ENCODE measurements at places on chromosomes 12 and 14.

GRCh38 chr12:10397296-10397695 is 7.5 kb upstream of the KLRK1 start:
- DNase-seq: no peak

DNA sequence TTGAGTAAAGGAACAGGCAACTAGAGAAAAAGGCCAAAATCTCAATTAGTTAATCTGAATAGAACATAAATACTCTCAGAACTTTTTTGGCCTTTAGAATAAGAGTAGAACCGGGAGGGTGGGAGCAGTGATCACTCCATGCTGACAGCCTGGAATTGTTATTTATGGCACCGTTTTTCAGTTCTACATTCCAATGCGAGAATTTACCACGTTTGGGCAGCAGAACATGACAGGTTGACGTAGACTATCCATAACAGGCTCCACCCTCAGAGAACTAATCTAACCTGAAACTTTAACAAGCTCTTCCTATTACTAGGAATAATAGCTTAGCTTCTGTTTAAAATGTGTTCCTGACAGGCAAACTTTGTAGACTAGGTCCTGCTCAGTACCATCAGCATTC is 379.1 kb downstream of the SEC23A start:
- no peak for DNase-seq

DNA sequence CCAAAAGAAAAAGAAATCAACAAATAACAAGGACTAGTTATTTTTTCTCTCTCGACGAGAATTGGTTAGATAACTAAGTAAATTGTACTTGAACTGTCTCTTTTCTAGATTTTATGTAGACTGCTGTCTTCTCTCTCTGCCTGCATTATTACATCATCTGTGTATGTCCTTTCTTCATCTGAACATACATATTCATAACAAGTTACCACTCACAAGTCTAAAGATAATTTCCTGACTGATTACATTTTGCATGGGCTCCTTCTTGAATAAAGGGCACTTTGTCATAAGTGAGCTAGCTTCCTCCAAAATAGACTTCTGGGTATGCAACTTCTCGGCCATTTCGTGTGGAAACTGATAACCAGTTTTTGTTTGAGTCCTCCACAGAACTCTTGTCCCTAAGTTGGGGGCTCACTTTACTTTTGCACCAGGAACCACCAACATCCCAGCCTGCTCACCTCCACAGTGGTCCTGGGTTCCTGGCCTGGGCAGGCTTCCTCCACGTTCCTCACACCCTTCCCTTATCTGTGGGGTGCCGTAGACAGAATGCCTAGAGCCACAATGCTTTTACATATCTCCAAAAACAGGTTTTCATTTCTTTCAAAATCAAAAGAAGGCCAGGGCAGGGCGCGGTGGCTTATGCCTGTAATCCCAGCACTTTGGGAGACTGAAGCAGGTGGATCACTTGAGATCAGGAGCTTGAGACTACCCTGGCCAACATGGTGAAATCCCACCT is 6.2 kb upstream of the DDX47 start:
- DNase-seq: no peak

DNA sequence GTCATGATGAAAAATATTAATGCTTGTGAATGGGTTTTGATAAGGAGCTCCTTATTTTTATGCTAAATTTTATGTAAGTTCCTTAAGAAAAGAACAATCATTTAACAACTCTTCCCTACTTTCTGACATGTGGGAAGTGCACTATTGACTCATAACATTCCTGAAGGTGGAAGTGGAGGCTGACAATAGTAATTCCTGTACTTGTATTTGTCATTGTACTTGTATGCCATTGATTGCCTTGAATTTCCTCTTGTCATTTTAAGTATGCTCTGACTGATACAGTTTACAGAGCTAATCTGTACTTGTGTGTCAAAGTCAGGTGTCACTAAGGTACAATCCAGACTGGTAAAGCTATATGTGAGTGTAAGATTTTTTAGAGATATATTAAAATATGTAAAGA is 440.0 kb downstream of the SLC16A7 start:
- DNase-seq: no peak

DNA sequence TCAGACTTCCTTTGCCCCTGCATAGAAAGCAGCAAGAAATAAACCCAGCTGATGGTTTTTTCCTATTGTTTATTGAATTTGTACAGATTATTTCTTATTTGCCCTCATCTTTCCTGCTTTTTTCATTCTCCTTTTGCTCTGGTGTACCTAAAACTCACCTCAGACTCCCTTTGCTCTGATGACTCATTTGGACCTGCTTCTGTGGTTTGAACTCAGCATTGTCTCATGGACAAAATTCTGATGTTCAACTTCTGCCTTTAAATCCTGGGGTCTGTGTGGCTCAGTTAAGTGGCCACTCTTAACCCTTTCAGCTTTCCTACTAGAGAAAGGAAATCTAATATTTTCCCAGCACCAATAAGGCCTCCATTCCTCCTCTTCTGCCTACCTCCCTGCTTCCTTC is 3.5 kb upstream of the SENP1 start:
- no peak for DNase-seq

DNA sequence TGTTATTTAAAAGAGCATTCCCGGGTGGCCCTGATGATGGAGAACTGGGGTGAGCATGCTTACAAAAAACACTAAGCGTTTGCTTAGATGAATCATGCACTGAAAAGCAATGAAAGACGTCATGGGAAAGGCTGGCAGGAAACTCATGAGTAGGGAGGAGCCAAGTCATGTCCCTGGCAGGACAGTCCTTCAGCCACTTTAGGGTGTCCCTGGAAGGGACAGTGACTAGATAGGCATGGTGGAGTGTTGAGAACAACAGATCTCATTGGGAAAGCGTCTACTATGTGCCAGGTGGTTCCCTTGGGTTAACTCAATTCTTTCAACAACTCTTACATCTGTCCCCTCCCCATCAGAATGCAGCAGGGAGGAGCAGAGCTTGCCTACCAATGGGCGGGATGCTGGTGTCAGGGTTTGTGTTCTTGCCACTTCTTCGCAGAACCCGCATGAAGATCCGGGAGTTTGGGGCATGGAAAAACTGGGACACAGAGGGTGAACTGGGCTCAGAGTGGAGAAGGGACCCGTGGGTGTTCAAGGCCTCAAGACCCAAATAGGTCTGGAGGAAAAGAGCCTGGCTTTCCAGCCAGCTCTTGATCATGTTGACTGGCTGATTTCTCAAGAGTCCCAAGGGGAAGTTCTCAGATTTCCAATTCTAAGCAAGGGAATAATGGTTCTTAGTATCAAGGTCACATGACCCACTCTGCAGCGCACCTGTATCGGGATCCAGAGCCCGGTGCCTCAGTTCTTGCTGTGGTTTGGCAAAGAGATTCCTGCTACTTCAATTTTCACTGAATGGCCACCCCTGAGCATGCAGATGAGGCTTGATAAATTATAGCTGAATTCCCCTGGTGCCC is 653.9 kb upstream of the TBX3 start:
- DNase-seq: no peak

- no peak for DNase-seq
Measured at GRCh38 chr14:90483571-90483974, 86.7 kb downstream of the CALM1 start.

- no peak for DNase-seq
Measured at GRCh38 chr14:54918427-54918826, 15.8 kb upstream of the GCH1 start.

DNA sequence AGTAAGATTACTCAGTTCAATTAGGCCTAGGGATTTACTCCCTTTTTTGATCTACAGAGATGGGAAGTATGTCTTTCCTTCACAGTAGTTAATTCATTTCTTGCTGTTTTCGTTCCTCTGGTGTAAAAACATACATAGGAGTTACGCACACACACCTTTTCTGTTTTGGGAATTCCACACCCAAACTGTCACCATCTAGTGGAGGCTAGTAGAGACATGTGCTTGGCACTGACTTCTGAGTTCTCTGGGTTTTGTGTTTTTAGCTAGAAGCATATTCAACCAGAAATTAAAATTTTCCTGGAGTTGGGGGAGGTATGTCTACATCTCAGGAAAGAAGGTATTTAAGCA is 1.4 kb downstream of the SUSD6 start:
- no peak for DNase-seq

DNA sequence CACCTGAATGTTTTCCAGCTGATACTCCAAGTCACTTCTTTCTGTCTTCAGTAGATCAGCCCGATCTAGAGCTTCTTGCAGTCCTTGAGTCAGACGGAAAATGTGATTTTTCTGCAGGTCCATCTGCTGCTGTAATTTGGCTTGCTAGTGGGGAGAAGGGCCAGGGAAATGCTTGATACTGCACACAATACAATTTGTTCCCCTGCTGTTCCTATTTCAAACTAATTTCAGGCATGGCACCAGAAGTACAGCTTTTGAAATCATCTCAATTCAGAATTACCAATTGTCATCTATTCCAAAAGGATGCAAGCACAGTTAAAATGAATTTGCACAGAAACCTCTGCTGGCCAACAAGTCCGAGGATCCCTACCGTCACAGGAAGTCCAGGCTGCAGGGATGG is 53.4 kb downstream of the PRKAB1 start:
- no peak for DNase-seq

GRCh38 chr12:124305776-124306685 is 11.1 kb downstream of the RFLNA start:
- no peak for DNase-seq

GRCh38 chr12:104506676-104507401 is 50.1 kb downstream of the CHST11 start:
- no peak for DNase-seq

GRCh38 chr12:116249938-116250337 is 27.6 kb downstream of the MED13L start:
- DNase-seq: no peak

GRCh38 chr12:3881281-3881950 is 8.2 kb upstream of the PARP11 start:
- no peak for DNase-seq

DNA sequence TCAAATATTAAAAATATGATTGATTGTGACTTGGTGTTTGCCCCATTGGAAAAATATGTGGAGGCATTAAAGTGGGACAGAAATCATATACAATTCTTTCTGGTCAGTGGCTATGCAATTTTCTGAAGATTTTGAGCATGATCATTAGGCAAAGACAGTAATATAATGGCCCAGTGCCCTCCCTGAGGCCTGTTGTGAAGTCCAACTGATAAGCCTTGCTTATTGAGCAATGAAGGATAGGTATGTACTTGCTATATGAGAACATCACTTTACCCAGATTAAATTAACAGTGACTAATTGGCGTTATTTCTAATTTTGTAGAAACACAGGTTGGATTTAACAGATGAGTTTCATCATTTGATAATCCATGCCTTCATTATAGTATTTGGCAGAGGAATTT is 57.1 kb downstream of the NKX2-1 start:
- DNase-seq: no peak

DNA sequence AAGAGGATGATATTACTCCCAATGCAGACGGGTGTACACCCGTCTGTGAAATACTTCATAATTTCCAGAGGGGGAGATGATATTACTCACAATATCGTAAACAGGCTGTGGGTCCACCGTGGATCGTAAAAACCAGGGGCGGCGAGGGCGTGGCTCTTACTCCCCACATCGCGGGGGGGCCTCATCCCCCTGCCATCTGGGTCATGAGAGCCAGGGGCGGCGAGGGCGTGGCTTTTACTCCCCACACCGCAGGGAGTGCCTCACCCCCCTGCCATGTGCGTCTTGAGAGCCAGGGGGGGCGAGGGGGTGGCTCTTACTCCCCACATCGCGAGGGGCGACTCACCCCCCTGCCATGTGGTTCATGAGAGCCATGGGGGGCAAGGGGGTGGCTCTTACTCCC is 86.2 kb upstream of the GNG2 start:
- DNase-seq: no peak

DNA sequence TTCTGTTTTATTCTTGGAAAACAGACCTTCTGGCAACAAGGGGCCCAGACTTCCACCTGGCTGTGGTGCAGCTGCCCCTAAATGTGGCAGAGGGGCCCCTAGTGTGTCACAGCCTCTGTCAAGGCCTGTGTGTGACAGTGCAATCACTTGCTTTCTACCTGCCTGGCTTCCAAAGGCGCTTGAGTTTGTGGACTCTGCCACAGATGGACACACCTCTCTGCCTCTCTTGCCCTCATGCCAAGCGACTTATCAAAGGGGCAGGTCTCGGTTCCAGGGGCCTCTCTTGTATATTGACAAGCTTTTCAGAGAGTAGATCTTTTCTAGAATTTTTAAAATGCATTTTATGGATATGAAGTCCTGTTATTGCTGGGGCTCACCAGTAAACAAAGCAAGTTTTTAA is 217.2 kb downstream of the SLC15A4 start:
- DNase-seq: no peak

GRCh38 chr14:91243074-91243471 is 1.4 kb downstream of the GPR68 start:
- no peak for DNase-seq

- DNase-seq: no peak
Measured at GRCh38 chr12:40788276-40788675, 96.0 kb downstream of the CNTN1 start.

DNA sequence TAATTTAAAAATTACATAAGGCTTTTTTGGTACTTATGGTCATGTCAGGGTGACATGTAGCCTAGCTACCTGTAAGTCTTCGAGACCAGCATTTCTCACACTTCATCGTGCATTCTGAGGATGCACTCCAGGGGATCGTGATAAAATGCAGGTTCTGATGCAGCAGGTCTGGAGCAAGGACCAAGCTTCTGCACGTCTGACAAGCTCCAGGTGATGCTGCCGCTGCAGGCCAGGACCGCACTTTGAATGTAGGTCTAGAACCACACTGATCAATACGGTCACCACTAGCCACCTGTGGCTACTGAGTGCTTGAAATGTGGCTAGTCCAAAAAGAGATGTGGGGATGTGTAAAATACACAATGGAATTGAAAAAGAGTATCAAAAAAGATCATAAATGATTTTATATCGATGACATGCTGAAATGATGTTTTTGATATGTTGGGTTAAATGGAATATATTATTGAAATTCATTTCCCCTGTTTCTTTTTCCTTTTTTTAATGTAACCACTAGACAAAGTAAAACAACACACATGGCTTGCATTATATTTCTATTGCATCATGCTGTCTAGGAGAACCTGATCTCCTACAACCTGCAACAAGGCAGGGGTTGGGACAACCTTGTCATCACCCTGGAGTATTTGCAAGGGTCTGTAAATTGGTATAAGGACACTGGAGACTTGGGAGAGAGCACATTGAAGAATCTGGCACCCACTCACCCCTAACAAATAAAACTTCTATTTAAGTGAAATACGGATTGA is 142.4 kb downstream of the DPF3 start:
- no peak for DNase-seq

DNA sequence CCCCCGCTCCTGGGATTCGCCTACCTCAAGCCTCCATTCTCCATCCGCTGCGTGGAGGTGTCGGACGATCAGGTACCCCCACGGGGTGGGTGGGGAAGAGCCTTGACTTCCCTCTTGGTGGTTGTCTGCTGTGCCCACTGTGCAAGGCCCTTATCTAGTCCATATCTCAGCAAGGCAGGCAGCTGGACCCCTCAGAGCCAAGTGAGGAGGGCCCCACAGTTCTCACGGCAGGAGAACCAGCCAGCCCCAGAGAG is 39.9 kb downstream of the MMAB start:
- no peak for DNase-seq

GRCh38 chr12:101925361-101925760 is 48.0 kb downstream of the DRAM1 start:
- no peak for DNase-seq

- no peak for DNase-seq
Measured at GRCh38 chr14:100476012-100476822, 111.0 kb downstream of the BEGAIN start.
